ENCODE measurements at places on chromosomes 2 and 18. TPM values are rescaled to one million over a fixed set of nuclear protein-coding genes. Genes with fewer than 3 reads are reported as not detected.

The ANKRD36B gene
- 15.9 TPM for total RNA-seq

The PHLPP1 gene
- total RNA-seq, result 6.4 TPM

The BMP10 gene
- total RNA-seq, result 0.46 TPM

The CCDC102B gene
- total RNA-seq, result 1.3 TPM

The ALPP gene
- 0.84 TPM for total RNA-seq

The CHRNG gene
- total RNA-seq, result not detected

The VWC2L gene
- total RNA-seq, result not detected

The SLC4A5 gene
- total RNA-seq, result not detected

The ZSWIM2 gene
- total RNA-seq, result not detected

The ALLC gene
- not detected for total RNA-seq

The ANKRD53 gene
- not detected for total RNA-seq

- DNase-seq, result no peak
Measured at GRCh38 chr2:102929721-102930120, 167.9 kb downstream of the TMEM182 start.

DNA sequence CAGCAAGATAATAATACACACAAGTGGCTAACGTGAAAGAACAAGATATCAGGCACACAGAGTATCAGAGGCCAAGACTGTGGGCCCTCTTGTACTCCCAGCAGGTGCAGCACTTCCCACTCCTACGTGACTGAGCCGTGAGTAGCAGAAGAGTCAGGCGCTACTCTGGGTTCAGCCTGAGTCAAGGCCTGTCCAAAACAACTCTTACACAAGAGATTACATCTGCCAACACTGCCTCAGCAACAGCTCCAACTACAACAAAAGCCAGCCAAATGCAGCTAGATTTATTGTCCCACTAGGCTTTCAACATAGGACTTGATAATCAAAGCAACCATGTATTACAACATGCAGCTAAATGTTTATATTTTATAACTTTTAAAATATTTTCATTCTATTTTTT is 56.2 kb downstream of the ITSN2 start:
- no peak for DNase-seq

DNA sequence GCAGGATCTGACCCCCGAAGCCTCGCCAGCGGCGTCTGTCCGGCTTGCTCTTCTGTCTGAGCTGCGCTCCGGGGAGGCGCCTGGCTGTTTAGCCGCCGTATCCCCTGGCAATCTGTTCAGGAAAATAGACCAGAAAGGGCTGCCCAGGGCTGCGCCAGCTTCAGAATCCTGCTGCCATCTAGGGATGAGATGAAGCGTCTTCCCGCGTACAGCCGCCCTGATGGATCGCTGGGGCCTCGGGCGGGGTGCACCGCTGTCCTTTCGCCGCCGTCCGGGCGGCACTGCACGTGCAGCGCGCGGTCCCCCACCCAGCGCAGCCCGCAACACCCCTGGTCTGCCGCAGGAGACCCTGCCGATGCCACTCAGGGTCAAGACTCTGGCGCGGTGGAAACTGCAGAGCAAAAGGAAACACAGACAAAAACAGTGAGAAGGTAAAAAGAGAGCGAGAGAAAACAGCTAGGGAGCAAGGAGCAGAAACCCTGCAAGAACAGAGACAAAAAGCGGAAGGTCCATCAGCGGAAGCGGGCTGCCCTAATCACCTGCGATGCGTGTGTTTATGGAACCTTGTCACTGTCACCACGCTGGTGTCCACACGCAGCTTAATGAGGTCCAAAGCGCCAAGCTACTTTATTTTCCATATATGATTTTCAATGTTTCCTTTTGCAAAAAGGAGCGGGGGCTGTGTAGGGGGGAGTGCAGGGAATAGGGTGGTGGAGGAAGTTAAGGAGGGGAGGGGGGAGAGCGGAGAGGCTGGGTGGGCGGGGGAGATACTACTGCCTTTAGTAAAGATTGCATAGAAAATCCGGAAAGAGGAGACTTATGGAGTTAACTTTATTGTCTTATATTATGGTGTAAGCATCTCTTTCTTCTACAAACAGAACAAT is 2113.3 kb upstream of the PIK3C3 start:
- peak; percentile 69 for DNase-seq

DNA sequence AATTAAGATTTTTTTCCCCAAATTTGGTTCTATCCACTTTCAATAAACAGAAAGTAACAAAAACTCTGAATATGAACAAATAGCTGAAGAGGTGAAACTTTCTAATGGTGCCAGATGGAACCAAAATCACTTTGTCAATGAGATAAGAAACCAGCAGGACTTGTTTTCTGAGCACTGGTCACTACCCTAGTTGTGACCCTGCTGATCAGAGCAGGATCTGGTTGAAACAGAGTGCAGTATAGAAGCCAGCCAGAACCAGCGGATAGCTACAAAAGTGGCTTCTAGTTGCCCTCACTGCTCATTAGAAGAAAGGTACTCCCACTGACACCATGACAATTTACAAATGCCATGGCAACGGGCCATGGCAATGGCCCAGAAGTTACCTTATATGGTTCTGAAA is 158.3 kb upstream of the PIEZO2 start:
- DNase-seq, result no peak

GRCh38 chr2:180980106-180980942 is at the start of gene UBE2E3:
Gene UBE2E3, plus strand, starts transcription at chr2:180980605. Its CDS starts 1,438 bp downstream, at chr2:180982043.
- DNase-seq, result peak; percentile 65

DNA sequence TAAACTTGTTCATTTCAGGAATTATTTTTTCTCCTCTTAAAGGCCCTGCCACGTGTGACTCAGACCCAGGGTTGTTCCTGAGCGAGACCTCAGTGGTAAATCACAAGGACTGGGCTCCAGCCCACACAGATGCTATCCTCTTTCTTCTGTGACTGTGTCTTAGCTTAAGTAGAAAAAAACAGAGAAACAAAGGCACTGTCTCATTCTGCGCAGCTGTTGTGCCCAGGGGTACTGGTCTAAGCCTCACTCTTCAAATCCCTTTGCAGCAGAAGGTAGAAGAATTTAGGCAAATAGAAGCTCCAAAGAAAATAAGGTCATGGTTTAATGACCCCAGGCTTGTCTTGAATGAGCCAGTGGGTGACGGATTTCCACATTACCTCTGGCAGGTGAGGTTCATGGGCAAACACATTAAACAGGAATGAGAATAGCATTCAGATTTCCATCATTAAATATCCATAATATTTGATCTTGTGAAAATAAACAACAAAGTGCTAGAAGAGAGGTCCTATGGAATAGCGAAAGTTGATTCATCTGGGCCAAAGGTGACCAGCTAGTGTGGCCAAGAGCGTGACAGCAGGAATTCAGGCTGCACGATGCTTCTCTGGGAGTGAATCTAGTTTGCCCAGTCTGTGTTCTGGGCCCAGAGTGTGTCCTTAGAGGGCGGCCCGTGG is 63.3 kb downstream of the LIPG start:
- DNase-seq, result no peak

DNA sequence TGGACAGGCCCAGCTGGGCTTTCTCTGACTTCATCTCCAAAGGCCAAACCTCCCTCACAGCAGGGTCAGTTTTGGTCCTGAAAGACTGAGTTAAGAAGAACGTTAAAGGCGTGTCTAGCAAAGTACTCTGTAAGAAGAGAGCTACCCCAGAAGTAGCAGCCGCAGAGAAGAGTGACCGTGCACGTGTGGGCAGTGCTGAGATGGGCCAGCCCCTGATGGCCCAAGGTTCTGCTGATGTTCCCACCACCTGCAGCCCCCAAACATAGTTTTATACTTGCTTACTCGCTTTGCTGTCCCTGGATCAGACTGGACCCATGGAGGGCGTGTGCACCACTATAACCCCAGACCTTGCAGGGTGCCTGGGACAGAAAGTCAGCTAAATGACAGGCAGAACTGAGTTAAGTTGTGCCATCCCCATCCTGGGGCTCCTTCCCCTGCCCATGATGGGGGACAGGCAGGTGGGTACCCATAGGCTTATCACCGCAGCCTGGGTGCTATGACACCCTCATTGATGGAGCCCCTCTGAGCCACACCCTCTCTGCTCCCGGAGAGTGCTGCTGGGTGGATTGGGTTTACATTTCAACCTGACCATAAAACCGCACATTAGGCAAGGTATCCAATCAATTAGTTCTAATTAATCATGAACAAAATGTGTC is 367.3 kb upstream of the HS6ST1 start:
- DNase-seq, result no peak

- DNase-seq, result no peak
Measured at GRCh38 chr2:145040433-145040832, 520.5 kb upstream of the ZEB2 start.

DNA sequence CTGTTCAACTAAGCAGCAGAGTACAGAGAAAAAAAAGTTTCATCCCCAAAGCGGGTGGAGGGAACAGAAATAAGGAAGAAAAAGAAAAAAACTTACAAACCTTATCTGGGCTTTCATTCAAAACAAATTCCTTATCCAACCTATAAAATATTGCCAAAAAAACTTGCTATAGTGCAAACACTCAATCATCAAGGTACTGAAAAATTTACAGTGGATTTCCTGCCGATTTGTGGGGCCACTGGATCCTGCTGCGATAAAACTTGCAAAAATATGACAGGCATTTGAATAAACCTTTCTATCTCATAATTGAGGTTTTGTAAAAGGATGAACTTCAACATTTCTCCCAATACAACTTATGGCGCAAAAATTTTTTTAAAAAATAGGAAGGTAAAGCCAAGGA is 77.0 kb downstream of the ZNF521 start:
- no peak for DNase-seq

DNA sequence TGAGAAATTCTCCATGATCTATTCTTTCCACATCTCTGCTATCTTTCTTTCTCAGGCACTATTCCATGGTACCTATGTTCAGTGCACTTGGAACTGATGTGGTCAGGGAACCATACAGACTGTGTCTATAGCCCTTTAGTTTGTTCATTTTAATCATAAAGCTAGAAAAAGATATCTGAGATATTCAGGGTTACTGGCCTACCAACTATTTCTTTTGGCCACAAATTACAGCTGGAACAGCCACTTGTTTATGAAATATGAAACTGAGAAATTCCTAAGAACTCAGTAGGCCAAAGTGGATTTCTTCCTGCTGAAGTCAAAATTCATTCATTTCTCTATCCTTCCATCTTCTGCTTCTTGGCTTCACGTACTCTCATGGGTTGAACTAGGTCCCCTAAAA is 22.8 kb upstream of the LYPD1 start:
- DNase-seq, result no peak

- DNase-seq, result no peak
Measured at GRCh38 chr2:220424561-220424960, 797.1 kb downstream of the SLC4A3 start.

DNA sequence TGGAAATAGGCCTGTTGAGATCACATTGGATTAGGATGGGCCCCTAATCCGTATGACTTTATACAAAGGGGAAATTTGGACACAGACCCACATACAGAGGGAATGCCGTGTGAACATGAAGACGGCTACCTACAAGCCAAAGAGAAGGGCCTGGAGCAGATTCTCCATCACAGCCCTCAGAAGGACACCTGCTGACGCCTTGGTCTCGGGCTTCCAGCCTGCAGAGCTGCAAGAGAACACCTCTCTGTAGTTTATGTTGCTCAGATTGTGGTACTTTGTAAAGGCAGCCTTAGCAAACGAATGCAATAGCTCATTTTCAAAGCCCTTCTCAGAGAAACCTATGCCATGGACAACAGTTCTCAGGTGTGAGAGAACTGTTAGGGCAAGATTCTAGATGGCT is 86.1 kb downstream of the LONRF2 start:
- no peak for DNase-seq

GRCh38 chr2:54806975-54807374 is 83.5 kb downstream of the EML6 start:
- DNase-seq, result no peak

- no peak for DNase-seq
Measured at GRCh38 chr2:232672588-232672987, 24.5 kb upstream of the GIGYF2 start.

- no peak for DNase-seq
Measured at GRCh38 chr2:147098940-147099339, 745.9 kb upstream of the ACVR2A start.

DNA sequence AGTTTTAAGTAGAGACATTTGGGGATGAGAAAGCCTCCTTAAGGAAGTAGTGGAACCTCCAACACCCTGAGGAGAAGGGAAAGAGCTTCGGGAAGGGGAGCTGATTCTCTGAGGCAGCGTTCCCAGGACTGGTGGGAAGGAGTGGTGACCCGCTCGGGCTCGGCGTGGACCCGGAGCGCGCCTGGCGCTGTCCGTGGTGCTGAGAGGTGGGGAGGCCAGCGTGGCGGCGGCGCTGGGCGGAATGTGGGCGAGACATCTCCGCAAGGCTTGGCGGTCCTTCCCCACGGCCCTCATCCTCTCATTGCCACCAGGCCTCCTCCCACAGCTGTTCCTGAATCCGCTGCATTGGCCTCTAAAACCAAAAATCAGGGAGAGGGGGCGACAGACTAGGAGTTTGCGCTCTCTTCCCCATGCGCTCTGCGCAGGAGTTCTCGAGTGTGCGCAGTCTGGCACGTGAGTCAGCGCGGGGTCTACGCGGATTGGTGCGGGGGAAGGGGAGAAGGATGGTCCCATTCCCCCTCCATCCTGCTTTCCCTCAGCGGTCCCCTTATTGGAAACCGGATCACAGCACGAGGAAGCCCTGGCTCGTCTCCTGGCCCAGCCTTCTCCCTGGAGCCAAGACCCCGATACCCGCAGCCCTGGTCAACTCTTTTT is 857 bp downstream of the RESP18 start:
- DNase-seq, result no peak

- DNase-seq, result no peak
Measured at GRCh38 chr18:55458456-55459203, 129.4 kb downstream of the TCF4 start.

- no peak for DNase-seq
Measured at GRCh38 chr18:40274618-40275196, 1680.3 kb upstream of the PIK3C3 start.

- DNase-seq, result no peak
Measured at GRCh38 chr2:204748286-204748685, 203.0 kb downstream of the PARD3B start.

DNA sequence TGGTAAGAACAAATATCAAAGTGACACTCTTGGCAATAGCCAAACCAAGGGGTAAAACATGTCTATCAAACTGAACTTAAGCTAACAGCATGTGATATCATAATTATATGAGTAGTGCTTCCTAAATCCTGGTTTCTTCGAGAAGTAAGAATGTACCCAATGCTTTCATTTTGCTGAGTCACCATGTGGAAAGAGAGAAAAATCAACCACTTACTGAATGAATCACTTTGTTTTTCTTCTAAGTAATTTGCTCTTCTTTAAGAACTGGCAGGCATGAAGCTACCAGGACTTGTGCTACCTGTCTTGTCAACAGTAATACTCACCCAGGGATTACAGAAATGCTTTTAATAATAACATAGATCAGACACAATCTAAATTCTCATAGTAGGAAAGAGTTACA is 19.0 kb upstream of the DUSP19 start:
- peak; percentile 81 for DNase-seq

DNA sequence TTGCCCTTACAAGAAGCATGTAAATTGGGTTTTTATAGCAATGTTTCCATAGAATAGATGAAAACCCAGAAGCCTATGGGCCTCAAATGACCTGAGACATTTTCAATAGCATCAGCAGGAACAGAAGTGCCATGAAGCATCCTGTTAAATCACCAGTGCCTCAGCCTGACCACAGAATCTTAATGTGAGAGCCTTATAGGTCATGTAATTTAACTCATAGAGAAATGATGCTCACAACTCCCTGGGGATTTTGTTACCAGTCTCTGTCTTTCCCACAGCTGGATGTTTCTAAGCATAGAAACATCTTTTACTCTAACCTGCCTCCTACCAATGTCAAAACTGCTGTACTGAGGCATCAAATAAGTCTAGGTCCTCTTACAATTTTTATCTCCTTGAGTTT is 295.8 kb upstream of the ACVR2A start:
- no peak for DNase-seq
